Kidney capillary endothelial cell (primary cell): ENCODE measurements at places on chromosomes 6 and 20.

GRCh38 chr6:8993111-8993510 lies 557.8 kb upstream of the SLC35B3 start:
- no peak for DNase-seq

- no peak for DNase-seq
These were observed 26.8 kb upstream of the TCFL5 start for GRCh38 chr20:62888406-62888805.

DNA sequence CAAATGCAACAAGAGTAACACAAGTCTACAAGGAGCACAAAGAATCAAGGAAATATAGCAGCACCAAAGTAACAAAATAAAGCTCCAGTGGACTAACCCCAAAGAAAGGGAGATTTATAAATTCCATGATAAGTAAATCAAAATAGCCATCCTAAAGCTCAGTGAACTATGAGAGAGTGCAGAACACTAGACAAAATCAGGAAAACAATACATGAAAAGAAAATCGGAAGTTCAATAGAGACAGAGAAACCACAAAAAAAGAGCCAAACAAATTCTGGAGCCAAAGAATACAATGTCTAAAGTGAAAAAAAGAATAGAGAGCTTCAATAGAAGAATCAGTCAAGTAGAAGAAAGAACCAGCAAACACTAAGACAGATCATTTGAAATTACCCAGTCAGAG lies 247.3 kb upstream of the TENT5A start:
- DNase-seq: no peak

- no peak for DNase-seq
These were observed 1516.4 kb upstream of the DEFB115 start for GRCh38 chr20:29740951-29741593.

DNA sequence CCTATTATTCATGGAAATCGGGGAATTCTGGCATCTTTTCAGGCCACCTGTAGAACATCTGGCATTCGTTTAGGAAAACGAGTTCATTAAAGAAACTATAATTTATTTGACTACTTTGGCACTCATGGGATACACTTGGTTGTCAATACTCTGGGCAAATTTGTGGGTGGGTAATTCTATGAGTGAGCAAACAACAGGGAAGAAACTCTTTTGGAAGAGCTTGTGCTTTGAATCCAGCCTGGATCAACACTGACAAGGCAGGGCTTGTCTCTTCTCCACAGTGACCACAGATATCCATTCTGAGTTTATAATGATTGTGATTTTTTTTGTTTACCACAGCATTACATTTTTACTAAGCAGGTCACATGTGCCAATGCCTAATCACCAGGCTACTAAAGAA lies 394.7 kb downstream of the THBS2 start:
- DNase-seq: no peak

DNA sequence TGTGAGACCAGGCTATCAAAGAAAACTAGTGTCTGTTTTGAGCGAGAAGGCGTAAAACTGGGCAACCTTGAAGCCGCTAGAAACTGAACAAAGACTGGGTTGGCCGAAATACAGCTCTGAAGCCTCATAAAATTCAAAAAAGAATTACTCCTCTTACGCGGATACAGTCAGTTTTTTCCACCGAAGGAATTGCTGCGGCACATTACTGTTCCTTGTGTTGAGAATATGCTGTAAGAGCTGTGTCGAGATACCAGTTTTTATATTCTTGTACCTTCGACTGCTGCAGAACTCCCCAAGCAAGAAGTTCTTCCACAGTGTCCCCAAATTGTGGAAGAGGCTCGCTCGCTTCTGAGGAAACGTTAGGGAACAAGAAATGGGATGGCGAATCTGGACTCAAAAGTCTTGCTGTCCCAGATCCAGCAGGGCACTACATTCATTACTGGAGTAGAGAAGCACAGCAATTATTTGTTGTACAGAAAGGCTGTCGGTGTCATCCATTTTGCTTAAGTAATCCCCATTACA lies 523 bp upstream of the COX7A2 start:
- DNase-seq: no peak

DNA sequence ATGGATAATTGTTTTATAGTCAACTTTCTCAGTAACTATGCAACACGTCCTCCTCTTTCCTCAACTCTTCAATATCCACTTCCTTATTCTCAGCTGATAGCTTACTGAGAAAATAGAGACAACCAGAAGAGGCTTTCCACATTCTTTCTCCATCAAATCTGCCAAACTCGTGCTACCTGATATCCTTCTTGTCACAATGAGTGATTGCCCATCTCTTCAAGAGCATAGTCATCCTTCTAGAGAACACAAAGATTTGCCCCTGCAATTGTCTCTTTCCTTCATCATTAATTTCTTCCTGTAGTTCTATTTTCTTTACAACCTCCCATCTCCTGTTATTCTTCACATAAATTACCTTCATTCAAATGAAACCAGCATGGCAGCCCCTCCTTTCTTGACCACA lies 75.9 kb upstream of the RGS17 start:
- no peak for DNase-seq

- no peak for DNase-seq
These were observed 94.3 kb downstream of the TCP11 start for GRCh38 chr6:35046862-35047261.

DNA sequence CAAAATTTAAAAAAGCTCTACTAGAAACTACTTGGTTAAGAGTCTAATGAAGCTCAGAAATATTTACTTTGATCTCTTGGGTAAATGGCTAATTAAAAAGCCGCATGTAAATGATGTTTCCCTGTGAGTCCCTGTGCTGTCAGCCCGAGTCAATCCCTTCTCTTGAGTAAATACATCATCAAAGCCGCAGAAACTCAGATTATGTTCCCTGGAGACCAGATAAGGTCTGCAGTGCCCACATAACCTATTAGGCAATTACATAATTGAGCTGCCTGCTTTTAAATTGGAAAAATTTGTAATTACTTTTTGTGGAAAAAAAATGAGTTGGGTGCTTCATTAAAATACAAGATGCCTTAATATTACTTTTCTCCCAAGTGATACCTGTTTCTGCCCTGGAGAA lies 83.1 kb downstream of the KIZ start:
- no peak for DNase-seq

- no peak for DNase-seq
These were observed 242.7 kb upstream of the TAB2 start for GRCh38 chr6:149074832-149075258.

DNA sequence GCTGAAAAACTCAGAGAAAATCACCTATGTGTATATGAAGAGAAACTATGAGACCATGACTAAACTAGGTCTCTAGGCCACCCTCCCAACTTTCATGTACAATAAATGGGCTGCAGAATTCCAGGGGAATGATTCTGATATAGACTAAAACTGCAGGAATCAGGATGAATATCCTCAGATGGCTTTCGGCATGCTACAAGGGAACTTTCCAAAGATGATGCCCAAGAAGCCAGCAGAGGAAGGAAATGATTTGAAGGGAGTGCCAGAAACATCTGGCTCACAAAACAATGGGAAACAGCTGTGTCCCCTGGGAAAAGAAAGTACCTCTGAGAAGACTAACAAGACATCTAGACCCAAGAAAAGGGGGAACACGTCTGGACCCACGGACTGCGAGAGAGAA lies 41.1 kb downstream of the PLN start:
- peak; percentile 64 for DNase-seq

GRCh38 chr6:101086473-101086872 lies 205.3 kb upstream of the ASCC3 start:
- no peak for DNase-seq

GRCh38 chr20:17733767-17734304 lies 34.1 kb downstream of the BANF2 start:
- no peak for DNase-seq

GRCh38 chr6:91278416-91278815 lies 691.5 kb upstream of the MAP3K7 start:
- no peak for DNase-seq

DNA sequence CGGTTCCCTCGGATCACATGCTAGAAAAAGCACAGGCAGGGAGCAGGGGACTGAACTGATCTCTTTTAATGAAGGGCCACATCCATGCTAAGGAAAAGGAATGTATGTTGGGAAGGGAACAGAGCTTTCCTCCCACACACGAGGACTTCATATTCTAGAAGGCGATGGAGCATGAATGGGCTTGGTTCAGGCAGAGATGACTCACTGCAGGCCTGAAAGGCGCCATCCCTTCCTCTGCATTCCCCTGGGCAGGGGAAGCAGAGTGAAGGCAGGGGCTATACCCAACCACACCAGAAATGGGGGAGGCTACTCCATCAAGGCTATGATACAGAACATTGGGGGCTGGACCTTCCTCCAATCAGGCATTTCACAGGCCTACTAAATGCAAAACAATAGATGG lies 30.6 kb downstream of the ELMO2 start:
- DNase-seq: peak; percentile 9

GRCh38 chr6:111976139-111976538 lies 77.8 kb upstream of the CCN6 start:
- no peak for DNase-seq

DNA sequence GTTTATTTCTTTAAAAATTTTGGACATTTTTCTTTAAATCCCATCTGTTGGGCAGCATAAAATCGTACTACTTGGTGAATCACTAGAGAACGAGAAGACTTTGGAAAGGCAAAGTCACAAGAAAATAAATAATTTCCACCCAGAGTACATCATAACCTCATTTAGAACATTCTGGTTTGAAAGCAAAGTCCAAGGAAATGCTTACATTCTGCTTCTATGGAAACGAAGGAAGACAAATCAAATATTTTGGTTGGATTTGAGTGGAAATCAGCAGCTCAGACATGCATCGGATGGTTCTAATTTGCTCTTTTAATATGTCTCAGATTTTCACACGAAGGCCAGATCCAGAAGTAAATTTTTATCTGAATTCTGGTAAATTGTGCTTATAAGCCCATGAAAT lies 60.7 kb upstream of the LTV1 start:
- DNase-seq: no peak

DNA sequence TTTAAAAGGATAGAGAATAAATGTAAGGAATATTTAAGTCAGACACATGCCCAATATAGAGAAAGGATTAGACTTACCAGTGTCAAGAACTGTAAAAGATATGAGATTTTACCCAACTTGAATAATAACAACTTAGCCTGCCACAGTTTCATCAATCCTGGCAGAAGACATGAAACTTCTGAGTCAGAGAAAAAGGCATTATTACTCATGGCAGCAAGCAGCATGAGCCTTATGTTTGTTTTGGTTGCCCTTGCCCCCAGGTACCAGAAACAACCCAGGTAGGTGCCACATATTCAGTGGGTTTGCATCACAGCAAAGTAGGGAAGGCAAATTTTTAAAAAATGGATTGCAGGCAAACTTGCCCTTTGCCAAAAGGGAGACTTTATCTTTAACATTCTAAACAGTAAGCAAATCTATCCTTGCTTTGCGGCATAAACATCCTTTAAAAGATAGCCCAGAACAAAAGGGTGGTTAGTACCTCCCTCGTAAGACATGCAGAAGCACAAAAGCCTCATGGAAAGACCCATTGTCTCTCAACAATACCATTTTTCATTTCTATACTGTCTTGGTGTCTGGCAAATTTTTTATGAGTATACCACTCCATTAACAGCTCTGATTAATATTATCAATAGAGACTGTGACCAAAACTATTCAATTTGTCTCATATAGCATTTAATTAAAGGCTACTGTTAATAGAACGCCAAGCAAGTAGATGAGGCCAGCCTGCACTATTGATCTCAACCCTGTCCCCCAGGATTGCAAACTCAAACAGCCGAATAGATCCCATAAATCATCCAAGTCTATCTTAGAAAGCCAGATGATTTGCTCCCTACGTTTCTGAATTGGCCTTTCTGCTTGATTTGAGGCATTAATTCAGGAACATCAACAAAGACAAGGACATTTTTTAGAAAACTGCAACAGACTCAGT lies 185.1 kb downstream of the COL19A1 start:
- no peak for DNase-seq

DNA sequence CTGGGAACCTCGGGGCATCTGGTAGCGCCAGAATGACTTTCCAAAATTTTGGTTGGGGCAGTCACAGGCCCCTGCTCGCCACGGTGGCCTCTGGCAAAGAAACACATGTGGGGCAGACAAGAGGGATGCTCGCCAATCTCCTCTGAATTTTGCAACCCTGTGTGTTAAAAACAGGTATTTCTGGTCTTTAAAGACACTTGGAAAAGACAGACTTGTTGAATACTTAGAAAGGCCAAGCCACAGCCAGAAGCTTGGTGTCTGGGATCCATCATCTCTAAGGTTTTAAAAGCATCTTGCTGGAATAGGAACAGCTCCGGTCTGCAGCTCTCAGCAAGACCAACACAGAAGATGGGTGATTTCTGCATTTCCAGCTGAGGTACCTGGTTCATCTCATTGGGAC lies 31.2 kb downstream of the HLA-E start:
- DNase-seq: no peak

GRCh38 chr20:51715163-51715855 lies 52.9 kb downstream of the ATP9A start:
- no peak for DNase-seq

DNA sequence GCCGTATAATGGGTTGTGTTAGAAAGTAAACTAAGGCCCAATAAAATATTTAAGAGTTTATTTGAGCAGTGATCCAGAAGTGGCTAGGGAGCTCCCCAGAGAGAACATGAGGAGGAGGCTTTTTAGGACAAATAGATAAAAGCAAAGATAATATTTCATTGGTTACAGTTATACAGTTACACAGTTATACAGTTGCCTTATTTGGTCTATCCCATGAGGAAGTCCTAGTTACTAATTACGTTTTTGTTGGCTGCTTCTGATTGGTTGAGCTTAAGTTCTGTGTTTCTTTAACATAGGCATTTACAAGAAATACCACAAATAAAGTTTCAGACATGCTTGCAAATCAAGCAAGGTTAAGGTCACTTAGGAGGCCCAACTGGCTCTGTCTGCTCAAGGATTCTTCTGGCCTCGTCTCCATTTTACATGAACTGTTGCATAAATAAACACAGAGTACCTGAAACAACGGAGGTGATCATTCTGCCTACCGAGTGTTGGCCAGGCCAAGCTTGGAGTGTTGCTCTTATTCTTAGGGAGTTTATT lies 7.0 kb downstream of the UBD start:
- DNase-seq: no peak

- DNase-seq: no peak
These were observed 61.5 kb downstream of the SYNE1 start for GRCh38 chr6:152575621-152576150.

DNA sequence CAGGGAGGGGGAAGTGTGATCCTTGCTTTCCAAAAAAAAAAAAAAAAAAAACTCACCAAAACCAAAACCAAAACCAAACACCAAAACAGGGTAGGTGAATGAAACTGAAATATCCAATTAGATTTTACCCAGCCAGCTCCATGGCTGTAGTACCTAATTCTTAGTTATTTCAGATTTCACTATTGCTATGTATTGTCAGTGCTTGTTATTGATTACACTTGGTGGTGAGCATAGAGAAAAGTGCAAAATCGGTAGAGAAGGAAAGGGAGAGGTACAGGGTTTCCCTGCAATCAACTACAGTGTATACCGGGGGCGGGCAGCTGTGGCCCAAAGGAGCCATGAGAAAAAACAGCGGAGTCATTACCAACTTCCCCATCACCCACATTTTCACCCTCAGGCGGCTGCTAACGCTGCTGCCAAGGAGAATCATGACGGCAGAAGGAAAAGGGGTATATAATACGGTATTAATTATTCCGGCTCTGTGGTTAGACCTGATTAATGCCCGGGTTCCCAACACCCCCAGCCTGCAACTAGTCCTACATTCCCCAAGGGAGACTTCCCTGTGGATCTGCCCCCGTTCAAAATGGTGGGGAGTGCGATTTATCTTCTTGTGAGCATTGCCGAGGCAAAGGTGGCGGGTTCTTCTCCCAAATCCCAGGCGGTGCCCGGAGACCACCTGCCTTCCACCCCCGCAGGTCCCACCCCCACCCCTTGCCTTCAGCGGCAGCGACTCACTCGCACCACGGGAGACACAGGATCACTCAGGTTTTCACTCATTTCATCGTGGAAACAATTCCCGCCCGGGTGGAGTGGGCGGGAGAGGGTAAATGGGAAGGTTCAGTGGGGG lies at the start of gene C6orf62:
Gene C6orf62, minus strand, starts transcription at position 30 of the 847 bp plus-strand sequence. CDS start 486 bp downstream, outside the sequence.
- no peak for DNase-seq
